A172 (cell line): ENCODE measurements at places on chromosomes 16 and 17.

DNA sequence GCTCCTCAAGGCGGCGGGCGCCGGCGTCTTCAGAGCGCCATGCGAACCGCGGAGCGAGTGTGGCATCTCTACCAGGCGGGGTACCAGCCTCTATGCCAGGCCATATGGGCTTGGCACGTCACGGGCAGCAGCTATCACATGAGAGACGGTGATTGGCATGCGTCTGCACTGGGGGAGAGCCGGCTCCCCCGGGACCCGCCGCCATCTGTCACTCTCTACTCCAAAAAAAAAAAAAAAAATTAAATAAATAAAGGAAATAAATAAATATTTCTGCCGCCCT is at the start of gene NEUROD2:
Gene NEUROD2, minus strand, starts transcription at position 70 of the 280 bp plus-strand sequence. CDS start 1,321 bp downstream, outside the sequence.
- no peak for DNase-seq

DNA sequence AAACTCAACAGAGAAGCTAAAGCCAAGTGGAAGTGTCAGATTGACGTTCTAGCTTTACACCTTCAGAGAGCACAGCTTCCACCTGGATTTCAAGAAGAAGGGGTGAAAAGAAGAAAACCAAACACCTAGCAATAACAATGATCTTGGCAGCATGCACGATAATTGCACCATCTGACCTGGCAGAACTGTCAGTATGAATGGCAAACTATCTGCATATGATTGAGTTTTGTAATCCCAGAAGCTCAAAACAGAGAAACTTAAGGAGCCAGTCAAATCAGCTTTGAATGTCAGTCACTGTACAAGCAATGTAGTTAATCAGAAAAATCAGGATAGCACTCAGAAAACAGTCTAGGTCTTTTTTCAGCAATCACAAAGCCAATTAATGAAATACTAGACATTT is 427.1 kb downstream of the ZFHX3 start:
- DNase-seq, result no peak

GRCh38 chr17:79325709-79326430 is 251.2 kb downstream of the ENGASE start:
- DNase-seq, result peak; percentile 23

DNA sequence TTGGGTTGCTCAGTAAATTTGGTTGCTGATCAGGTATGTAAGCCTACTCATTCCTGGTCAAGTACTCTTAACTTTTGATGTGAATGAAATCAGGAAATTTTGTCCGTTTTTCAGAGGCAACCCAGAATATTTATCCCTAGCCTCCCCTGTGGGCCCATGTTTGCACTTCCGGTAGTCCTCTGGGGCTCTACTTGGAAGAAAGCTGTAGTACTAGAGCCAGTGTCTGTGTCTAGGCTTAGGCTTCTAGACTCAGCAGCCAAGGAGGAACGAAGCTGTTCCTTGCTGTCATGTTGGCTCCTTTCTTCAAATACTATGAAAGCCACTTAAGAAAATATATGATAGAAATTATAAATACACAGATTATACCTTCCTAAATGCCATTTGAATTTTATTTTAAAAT is 21.2 kb downstream of the ESRP2 start:
- DNase-seq, result no peak

DNA sequence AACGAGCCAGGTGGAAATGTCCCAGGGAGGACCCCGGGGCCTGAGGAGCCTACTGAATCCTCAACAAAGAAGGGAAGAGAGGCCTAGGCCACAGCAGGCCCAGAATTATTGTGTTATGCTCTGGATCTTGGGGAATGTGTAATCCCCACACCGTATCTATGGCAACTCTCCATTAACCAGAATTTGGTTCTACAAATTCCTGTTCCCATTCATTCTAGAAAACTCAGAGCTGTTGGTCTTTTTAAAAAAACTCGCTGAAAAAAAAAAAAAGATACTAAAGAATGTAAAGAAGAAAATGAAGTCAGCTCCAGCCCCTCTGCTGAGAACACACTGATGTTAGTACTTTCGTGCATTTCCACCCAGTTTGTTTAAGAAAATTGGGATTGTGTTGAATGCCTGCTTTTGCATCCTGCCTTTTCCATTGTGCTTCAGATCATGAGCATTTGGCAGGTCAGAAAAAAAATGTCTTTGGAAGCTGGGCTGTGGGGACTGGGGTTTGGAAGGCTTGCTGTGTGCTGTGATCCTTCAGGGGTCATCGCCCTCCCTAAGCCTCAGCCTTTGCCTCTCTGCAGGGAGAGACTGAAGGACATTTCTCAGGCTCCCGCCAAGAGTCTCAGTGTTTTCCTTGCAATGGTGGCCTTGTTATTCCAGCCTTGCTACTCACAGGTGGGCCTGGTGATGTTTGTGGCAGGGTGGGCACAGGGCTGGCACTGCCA is 69.5 kb downstream of the SREBF1 start:
- no peak for DNase-seq

- DNase-seq, result no peak
These were observed 162.4 kb downstream of the BANP start for GRCh38 chr16:88113545-88114045.

GRCh38 chr17:76742958-76743357 is 5.0 kb downstream of the MFSD11 start:
- DNase-seq, result peak; percentile 46

GRCh38 chr16:86970726-86971125 is 346.5 kb downstream of the C16orf95 start:
- DNase-seq, result no peak

DNA sequence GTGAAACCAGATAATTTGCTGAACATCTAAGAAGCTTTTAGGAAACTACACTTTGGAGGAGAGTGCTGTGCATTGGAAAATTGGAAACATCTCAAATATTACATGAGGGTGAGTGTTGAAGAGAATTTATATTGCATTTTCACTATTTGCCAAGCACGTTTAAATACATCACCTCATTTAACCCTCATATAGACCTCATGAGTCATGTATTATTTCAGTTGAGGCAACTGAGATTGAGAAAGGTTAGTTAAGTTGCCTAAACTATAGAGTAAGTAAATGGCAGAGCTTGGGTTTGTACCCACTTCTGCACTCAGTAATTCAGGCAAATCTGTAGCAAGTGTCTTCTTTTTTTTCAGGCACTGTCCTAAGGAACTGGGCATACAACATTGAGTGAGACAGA is 3.7 kb upstream of the NLK start:
- DNase-seq, result no peak

DNA sequence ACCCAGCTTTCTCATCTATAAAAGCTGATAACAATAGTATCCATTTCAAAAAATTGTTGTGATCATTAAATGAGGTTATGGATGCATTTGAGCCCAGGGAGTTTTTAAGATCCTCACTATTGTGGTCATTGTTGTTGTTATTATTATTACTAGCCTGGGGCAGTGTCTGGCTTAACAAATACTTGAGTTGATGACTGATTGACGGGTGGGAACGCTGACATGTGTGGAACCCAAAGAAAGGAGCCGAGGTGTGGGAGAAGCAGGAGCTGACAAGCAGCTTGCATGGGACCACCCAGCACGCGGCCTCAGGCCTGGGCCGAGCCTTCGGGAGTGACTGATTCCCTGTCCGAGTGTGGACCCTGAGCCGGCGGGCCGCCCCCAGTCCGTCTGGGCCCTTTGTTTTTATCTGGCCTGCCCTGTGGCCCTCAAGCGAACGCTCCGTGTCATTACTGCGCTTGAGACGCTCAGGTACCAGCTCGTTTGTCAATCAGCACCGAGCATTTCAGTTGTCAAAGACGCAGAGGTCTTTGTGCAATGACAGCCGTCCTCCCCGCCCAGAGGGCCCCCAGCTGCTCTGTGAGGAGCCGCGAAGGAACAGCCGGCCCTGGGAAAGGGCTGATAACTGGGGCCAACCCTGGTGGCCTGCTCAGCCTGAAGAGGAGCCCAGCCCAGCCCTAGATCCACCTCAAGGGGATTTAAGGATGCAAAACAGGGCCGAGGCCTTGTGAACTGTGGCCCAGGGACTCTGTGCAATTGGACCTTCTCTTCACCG is 132.9 kb upstream of the FOXF1 start:
- no peak for DNase-seq

DNA sequence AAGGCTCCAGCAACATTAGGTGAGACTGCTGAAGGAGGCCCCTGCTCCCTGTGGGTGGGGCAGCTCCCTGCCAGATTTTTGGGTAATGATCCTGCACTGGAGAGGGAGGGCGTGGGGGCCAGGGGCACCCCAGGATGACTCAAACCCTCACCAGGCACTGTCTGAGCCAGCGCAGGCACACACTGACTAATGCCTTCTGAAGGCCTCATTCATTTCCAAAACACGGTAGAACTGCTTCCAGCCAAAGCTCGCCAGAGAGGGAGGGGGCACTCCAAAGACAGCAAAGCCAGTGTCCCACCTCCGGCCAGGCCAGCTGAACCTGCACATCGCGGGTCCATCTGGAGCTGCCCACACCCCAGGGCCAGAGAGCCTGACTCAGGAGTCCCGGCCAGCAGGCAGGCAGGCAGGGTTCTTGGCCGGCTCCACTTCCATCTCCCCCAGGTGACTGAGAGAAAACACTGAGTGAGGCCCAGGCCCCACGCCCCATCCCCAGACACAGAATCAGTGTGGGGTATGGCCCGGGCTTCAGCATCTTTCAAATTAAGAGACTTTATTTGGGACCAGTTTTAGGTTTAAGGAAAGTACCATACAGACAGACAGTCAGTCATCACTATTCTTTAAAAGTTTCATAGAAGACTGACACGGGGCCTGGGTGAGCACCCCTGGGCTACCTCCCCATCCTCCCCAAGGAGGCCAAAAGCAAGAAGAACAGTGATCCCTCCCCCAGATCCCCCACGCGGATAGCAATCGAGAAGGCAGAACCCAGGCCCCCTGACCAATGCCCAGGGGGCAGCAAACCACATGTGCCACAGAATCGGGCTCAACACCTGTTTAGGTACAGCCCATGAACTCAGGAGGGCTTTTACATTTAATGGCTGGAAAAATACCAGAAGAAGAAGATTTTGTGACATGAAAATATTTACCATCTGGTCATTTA is 2.3 kb downstream of the PIEZO1 start:
- DNase-seq, result peak; percentile 89
